T-helper 2 cell treated with Interferon-gamma antibody and Interleukin-4, amounts not matched to agents 5 μg/mL and 100 μg/mL, for 36 hours (primary cell): ENCODE measurements at places on chromosomes 7 and 10.
A peak's percentile ranks its signal among the peaks of the same experiment; 100 is the strongest.

- H3K27me3 ChIP-seq, result no peaks in the 10 kb centered on the region
- no peaks in the 10 kb centered on the region for H3K4me1 ChIP-seq
- no peaks in the 10 kb centered on the region for H3K36me3 ChIP-seq
- H3K4me3 ChIP-seq, result no peak overlapping the region
- no peak for DNase-seq
- H3K27ac ChIP-seq, result no peak overlapping the region
Observed at GRCh38 chr10:52491246-52491995, 177.3 kb downstream of the DKK1 start.

DNA sequence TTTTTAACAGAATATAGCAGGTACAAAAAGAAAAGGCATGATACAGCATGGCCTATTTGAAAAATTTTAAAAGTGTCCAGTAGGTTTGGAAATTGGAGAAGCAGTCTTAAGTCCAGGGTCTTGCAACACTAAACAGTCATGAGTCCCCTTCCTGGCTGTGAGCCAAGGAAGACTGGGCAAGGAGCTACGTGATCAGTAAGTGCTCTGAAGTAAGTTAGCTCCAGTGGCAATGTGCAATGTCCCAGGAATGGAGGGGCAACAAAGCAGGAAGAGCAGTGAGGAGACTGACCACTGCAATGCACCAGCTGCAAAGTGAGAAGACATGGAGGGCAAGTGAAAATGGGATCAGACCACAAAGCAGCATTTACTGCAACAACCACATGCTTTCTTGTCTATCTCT is 72.9 kb upstream of the GRID1 start:
- H3K4me1 ChIP-seq, result peaks cover 19% of the 10 kb centered on the region
- no peak for DNase-seq
- H3K36me3 ChIP-seq, result peaks cover 58% of the 10 kb centered on the region
- H3K27me3 ChIP-seq, result no peaks in the 10 kb centered on the region
- H3K4me3 ChIP-seq, result no peak overlapping the region

- H3K4me3 ChIP-seq, result no peak overlapping the region
- H3K36me3 ChIP-seq, result no peaks in the 10 kb centered on the region
- H3K27ac ChIP-seq, result no peak overlapping the region
- H3K27me3 ChIP-seq, result no peaks in the 10 kb centered on the region
Observed at GRCh38 chr7:48466713-48467112, 295.5 kb downstream of the ABCA13 start.

GRCh38 chr7:47421456-47421855 is 160.5 kb downstream of the TNS3 start:
- H3K27ac ChIP-seq, result no peak overlapping the region
- no peaks in the 10 kb centered on the region for H3K27me3 ChIP-seq
- DNase-seq, result no peak
- no peaks in the 10 kb centered on the region for H3K36me3 ChIP-seq

- peaks cover 34% of the 10 kb centered on the region for H3K27me3 ChIP-seq
- H3K4me3 ChIP-seq, result no peak overlapping the region
- no peaks in the 10 kb centered on the region for H3K4me1 ChIP-seq
- no peak overlapping the region for H3K27ac ChIP-seq
Observed at GRCh38 chr10:4671451-4672145, 154.4 kb upstream of the AKR1E2 start.

GRCh38 chr10:35821339-35821911 is 179.3 kb upstream of the FZD8 start:
- no peak for DNase-seq
- no peak overlapping the region for H3K4me3 ChIP-seq
- no peak overlapping the region for H3K27ac ChIP-seq
- H3K27me3 ChIP-seq, result no peaks in the 10 kb centered on the region

GRCh38 chr7:66070222-66070621 is 5.4 kb upstream of the ASL start:
- peaks cover 2% of the 10 kb centered on the region for H3K27me3 ChIP-seq
- no peak for DNase-seq
- no peaks in the 10 kb centered on the region for H3K36me3 ChIP-seq
- no peak overlapping the region for H3K27ac ChIP-seq

DNA sequence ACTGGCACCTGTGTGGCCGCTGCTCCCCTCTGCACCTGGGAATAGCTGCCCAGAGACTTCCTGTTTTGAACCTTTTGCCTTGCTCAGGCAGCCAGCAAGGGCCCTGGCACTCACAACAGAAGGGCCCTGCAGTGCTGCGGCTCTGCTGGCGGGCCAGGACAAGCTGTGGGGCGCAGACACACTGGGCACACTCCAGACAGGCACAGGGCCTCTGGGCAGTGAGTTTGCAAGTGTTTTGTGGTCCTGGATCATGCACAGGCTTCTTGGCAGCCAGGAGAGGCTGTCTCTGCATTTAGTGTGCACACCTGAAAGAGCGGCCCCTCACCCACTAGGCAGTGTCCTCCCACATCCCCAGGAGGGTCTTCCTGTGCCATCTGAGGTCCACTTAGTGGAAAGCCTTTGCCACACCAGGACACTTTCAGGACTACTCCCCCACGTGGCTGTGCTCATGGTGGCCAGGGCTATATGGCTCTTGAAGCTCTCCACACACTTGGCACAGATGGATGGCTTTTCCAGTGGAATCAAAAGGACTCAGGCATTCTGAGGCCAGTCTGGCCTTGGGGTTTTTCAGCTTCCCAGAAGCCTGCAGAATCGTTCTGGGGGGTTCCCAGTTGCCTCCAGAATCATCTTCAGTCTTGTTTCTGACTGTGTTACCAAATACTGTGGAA is 5.0 kb upstream of the ATP6V0E2 start:
- H3K36me3 ChIP-seq, result peaks cover 22% of the 10 kb centered on the region
- peak overlapping the region; percentile 36 for H3K4me3 ChIP-seq
- DNase-seq, result no peak
- H3K27ac ChIP-seq, result peak overlapping the region; percentile 55
- no peaks in the 10 kb centered on the region for H3K27me3 ChIP-seq

- no peaks in the 10 kb centered on the region for H3K4me1 ChIP-seq
- no peaks in the 10 kb centered on the region for H3K36me3 ChIP-seq
- H3K27me3 ChIP-seq, result no peaks in the 10 kb centered on the region
- H3K4me3 ChIP-seq, result no peak overlapping the region
- H3K27ac ChIP-seq, result no peak overlapping the region
- no peak for DNase-seq
Observed at GRCh38 chr10:105503714-105504113, 862.6 kb downstream of the SORCS3 start.

DNA sequence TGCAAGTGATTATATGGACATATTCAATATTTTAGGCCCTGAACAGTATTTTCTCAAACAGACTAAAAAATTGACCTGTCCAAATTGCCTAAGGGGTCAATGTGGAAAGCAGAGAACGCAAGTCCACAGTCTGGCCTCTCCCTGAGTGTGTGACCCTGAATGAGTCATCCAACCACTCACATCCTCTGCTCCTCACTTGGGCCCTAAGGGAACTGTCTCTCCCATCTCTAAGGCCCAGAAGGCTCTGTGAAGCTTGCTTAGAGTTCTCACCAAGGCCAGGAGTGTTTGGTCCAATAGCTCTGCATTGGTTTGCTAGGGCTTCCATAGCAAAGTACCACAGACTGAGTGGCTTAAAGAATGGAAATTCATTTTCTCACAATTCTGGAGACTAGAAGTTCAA is 155.1 kb downstream of the LSM5 start:
- no peaks in the 10 kb centered on the region for H3K4me1 ChIP-seq
- H3K4me3 ChIP-seq, result no peak overlapping the region
- no peaks in the 10 kb centered on the region for H3K36me3 ChIP-seq
- no peaks in the 10 kb centered on the region for H3K27me3 ChIP-seq
